ENCODE measurements at places on chromosomes 13 and 19. TPM values are rescaled to one million over a fixed set of nuclear protein-coding genes. Genes with fewer than 3 reads are reported as not detected.

Gene PTGIR
- total RNA-seq = 3.7 TPM

Gene CYP4F2
- not detected for total RNA-seq

Gene ZNF627
- 18.6 TPM for total RNA-seq

Gene OR7A10
- total RNA-seq = not detected

Gene CNFN
- not detected for total RNA-seq

Gene ZMYM5
- total RNA-seq = 15.7 TPM

Gene CGB5
- 0.22 TPM for total RNA-seq

Gene THAP8
- total RNA-seq = 1.1 TPM

Gene PSG6
- total RNA-seq = not detected

Gene IQCN
- total RNA-seq = 0.40 TPM

Gene PDX1
- not detected for total RNA-seq

Gene PGLYRP2
- not detected for total RNA-seq

Gene CBY2
- total RNA-seq = not detected

Gene KIR2DL4
- total RNA-seq = not detected

Gene MYADM
- 34.5 TPM for total RNA-seq

Gene TMEM147
- total RNA-seq = 53.8 TPM

Gene TNFSF13B
- 1.7 TPM for total RNA-seq

Gene ZNF527
- total RNA-seq = 5.2 TPM

Gene RDH8
- not detected for total RNA-seq

Gene PSG3
- total RNA-seq = not detected

Gene LMTK3
- 0.22 TPM for total RNA-seq

Gene TMEM38A
- total RNA-seq = 2.3 TPM

Gene LGALS14
- total RNA-seq = not detected

Gene TMPRSS9
- total RNA-seq = under 0.01 TPM

Gene NOP53
- 88.4 TPM for total RNA-seq

Gene CYP4F8
- total RNA-seq = not detected

Gene NFIX
- total RNA-seq = 34.7 TPM

Gene CAMSAP3
- total RNA-seq = 0.13 TPM

Gene LGALS7B
- not detected for total RNA-seq

Gene LILRA1
- total RNA-seq = not detected

Gene PTPRH
- total RNA-seq = 0.22 TPM

Gene SYT3
- total RNA-seq = 0.13 TPM

Gene HSH2D
- total RNA-seq = not detected

Gene A1BG
- 3.6 TPM for total RNA-seq

Gene ZNF175
- 9.6 TPM for total RNA-seq

Gene KLK1
- total RNA-seq = not detected

Gene TTYH1
- not detected for total RNA-seq

Gene FFAR1
- total RNA-seq = not detected

Gene WDR88
- total RNA-seq = not detected
